EH (cell line): ENCODE measurements at places on chromosomes 1 and 21.

DNA sequence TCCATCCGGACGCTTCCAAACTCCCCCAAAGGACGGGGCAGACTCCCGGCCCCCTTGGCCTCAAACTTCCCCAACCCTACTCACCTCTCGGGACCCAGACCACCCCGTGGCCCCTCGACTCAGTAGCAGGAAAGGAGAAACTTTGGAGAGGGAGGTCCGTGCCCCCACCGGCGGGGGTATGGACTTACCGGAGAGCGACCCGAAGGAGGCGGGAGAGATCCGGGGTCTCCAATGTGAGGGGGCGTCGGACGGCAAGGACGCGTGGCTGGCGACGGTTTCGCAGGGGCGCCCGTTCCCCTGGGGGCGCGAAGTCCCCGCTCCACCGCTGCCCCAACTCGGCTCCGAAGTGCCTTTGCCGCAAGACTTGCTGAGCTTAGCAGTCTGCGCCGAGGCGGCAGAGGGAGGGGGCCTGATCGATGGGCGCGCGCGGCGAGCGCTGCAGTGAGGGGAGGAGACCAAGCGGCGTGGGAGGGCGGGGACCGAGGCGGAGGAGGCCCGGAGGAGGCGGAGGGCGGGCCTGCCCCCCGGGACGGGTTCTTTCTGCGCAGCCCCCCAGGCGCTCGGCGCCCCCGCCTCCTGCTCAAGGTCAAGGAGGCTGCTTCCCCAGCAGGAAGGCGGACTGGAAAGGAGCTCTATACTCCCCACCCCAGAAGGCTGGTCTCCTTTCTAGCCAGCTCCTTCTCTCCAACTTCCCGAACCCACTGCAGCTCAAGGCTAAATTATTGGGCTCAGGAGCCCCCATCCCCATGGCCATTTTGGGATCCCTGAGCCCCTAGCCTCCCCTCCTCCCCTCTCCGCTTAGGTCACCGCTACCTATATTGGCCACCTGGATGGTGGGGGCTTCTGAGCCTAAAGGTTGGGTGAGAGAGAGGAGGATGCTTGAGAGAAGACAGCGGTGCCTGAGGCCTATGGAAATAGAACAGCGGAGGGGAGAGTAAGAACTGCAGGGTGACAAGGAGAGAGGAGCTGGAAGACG, at the start of gene SYT2:
TSS of gene SYT2 (minus strand) at position 385 of the 976 bp plus-strand sequence. CDS start 104,682 bp downstream, outside the sequence.
- no peak for DNase-seq

DNA sequence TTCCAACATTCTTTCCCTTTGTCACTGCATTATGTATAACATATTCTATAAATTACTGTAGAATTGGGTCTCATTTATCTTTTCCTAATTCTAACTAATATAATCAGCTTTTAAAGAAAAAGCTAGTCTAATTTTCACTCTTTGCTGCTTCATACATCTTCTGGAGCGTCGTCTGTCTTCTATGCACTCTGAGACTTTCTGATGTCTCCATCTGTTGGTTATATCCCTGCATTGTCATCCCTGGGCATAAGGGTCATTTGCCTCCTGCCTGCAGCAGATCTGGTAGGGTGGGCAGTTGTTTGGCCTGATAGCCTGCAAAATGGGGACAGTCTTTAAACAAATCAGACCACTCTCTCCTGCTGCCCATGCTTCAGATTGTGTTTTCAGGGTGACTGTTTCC, 40.8 kb upstream of the DYNLT5 start:
- DNase-seq: peak; percentile 48

DNA sequence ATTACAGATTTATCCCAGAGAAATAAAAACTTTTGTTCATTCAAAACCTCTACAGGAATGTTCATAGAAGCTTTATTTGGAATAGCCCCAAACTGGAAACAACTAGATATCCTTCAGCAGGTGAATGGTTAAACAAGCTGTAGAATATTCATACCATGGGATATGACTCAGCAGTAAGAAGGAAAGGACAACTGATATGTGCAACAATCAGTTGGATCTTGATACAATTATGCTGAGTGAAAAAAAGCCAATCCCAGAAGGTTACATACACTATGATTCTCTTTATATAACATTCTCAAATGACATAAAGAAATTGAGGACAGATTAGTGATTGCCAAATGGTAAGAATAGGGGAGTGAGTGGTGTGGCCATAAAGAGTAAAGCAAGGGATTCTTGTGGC, 376.7 kb downstream of the S1PR1 start:
- no peak for DNase-seq

GRCh38 chr1:10617931-10618885, 143.5 kb downstream of the PEX14 start:
- DNase-seq: no peak

DNA sequence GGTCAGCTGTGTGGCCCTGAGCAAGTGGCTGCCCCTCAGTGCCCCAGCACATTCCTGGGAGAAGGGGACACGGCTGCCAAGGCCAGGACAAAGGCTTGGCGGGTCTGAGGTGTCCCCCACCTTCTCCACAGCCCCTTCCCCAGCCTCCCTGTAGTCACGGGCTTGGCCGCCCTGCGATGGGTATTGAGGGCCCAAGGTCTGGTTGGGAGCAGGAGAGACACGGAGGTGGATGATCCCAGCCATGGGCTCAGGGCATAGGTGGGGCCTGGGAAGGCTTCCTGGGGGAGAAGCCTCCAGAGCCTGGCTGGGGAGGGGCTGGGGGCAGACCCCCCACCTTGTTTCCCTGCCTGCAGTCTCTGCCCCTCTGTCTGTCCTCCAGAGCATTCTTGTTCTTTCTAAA, 27.0 kb downstream of the TTC39A start:
- DNase-seq: no peak

- DNase-seq: no peak
These were observed 91.1 kb upstream of the ZBTB18 start for GRCh38 chr1:243959998-243960397.

DNA sequence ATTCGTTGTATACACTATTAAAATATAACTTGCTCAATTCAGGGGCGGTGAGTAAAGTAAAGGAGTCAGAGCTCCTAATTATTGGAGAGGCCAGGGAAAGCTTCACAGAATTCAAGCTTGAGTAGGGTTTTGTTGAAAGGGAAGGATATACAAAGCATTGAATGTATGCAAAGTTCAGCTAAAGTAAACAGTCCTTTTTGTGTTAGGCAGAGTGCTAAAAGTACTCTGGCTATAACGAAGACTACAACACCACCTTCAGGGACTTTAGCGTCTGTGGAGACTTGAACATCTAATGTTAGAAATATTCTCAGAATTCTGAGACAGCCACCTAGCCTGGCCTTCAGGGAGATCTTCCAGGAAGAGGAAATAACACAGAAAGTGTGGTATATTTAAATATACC, 1.1 kb downstream of the FALEC start:
- DNase-seq: peak; percentile 12

DNA sequence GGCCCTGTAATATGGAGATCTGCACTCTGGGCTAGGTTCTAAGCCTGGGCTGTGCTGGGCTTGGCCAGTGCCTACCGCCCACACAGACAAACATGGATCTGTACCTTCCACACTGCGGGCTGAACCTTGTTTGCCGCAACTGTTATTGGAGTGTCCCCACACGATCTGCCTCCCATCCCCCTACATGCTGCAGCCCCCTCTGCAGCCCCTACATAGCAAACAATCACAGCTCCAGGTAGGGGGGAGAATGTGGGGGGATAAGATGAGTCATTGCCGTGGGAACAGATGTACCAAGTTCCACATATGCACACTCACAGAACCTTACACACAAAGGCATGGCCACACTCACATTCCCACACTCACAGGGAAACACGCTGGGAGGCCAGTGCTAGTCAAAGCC, 2.1 kb upstream of the HCRTR1 start:
- no peak for DNase-seq

- DNase-seq: no peak
These were observed 10.5 kb upstream of the PRXL2B start for GRCh38 chr1:2575801-2576663.

DNA sequence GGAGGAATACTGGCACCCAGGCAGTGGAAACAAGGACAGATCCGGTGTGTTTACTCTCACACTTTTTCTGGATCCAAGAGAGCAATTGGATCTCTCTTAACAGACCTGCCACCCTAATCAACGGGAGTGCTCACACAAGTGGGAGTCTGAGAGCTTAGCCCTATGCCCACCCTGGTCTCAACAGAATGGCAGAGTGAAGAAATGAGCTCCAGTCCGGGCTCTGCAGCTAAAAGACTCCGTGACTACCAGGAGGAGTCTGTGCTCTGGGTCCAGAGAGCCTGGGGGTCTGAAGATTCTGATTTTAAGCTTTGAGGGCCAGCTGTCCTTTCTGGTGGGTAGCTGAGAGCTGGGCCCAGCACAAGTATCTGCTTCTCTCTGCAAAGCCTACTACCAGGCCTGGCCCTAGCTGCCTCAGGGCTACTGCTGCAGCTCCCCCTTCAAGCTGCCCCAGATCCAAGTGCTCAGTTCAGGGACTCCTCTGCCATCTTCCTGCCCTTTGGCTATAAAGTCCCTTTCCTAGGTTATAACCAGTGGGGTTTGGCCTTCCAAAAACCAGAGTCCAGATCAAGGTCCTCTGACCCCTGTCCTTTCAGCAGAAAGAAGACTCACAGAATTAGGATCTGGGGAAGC, 3.9 kb downstream of the S100A9 start:
- no peak for DNase-seq

- no peak for DNase-seq
These were observed 1.7 kb downstream of the FOXO6 start for GRCh38 chr1:41362749-41363590.

GRCh38 chr1:2085080-2085479, 34.9 kb downstream of the PRKCZ start:
- no peak for DNase-seq

DNA sequence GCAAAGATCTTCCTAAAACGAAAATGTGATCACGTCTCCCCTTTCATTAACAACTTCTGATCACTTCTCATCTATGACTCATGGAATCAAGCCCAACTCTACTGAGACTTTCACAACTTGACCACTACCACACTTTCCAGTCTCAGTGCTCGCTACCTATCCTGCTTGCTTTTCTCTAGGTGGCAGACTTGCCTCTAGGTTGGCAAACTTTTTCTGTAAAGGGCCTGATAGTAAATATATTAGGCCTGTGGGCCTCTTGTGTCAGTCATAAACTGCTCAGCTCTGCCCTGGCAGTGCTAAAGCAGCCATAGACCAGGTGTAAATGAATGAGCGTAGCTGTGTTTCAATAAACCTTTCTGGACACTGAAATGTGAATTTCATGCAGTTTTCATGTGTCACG, 21.5 kb upstream of the HMGB4 start:
- no peak for DNase-seq

- DNase-seq: no peak
These were observed 11.2 kb downstream of the DDAH1 start for GRCh38 chr1:85453640-85454194.

GRCh38 chr1:46991083-46991923, 32.2 kb upstream of the CYP4X1 start:
- no peak for DNase-seq

GRCh38 chr1:31667065-31667785, 22.5 kb upstream of the PEF1 start:
- no peak for DNase-seq

DNA sequence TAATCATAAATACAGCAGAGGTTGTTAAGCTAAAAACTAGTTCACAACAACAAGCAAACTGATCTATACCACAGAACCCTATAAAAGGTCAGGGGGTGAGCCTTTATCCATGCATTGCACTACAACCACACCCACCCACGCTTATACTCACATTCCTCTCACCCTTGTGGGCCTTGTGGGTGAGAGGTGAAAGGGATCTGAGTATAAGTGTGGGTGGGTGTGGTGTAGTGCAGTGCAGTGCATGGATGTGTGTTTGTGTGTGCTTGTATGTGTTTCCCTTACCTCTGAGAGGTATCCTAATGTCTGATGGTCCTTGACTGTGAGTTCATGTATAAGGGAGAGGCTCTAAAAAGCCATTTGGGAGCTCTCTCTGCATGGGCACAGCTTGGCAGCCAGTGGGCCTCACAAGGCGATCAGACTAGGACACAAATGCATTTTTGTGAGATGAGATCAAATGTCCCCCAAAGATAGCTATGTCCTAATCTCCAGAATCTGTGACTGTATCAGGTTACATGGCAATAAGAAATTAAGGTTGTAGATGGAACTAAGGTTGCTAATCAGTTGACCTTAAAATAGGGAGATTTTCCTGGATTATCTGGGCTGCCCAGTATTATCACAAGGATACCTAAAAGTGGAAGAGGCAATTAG, 95.5 kb upstream of the DPT start:
- no peak for DNase-seq

DNA sequence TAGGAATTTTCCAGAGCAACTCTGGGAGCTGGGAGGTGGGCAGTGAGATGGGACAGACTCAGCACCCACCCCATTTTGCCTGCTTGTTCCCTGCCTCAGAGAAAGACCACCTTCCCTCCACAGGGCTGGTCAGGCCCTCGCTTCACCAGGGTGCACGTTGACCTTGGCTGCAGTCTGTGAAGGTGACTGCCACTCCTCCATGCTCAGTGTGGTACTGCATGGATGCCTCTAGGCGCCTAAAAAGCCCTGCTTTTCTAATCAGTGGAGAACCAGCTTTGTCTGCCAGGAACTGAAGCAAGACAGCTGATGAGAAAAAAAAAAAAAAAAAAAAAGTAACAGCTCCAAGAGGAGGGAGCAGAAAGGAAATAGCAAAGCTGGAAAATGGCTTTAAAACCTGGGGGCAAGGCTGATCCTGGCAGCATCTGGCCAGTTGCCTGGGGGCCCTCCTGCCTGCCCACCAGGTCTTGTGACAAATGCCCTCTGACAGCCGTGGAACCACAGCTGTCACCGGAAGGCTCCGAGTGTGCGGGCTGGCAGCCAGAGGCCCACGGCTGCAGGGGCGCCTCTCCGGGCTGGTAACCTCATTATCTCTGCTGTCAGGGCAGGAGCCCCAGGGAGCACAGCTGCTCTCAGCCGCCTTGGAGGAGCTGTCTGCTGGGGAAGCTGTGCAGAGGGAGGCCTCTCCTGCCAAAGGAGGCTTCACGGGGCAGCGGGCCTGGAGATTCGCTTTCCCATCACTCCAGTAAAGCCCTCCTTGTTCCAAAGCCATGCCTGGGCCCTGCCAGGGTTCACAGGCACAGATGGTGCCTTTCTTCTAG, 13.7 kb downstream of the KIAA1614 start:
- peak; percentile 68 for DNase-seq

DNA sequence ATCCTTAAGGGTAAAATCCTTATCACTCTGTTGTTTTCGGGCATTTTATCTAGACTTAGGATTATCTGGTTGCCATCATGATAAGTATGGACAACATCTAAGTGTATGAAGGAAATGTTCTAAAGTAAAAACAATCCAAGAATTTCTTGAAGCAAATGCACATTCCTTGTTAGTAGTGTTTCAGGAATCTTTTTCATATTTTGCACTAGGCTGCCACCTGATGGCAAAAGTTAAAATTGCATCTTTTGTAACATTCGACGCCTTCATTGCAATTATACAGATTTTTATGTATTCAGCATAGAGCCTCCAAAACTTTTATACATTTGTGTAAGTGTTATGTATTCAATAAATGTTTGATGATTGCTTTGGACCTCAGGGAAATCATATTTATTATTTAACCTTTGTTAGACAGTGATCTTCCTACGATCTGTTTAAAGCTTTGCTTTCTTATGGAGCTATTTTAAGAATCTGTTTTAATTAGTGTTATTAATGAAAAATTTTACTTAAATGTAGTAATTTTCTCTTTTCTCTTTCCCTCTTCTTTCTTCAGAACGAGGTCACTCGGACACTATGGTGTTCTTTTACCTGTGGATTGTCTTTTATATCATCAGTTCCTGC, 49.4 kb upstream of the KIAA1614 start:
- peak; percentile 75 for DNase-seq
